ENCODE measurements at places on chromosomes 7 and 10.
A peak's percentile ranks its signal among the peaks of the same experiment; 100 is the strongest.

- DNase-seq: peak; percentile 67
These were observed 778 bp upstream of the TRIM8 start for GRCh38 chr10:102643336-102644065.

GRCh38 chr7:28328146-28328545 is 84.2 kb upstream of the CREB5 start:
- DNase-seq: no peak

- DNase-seq: no peak
These were observed 20.6 kb upstream of the SLC13A1 start for GRCh38 chr7:123220396-123220795.

DNA sequence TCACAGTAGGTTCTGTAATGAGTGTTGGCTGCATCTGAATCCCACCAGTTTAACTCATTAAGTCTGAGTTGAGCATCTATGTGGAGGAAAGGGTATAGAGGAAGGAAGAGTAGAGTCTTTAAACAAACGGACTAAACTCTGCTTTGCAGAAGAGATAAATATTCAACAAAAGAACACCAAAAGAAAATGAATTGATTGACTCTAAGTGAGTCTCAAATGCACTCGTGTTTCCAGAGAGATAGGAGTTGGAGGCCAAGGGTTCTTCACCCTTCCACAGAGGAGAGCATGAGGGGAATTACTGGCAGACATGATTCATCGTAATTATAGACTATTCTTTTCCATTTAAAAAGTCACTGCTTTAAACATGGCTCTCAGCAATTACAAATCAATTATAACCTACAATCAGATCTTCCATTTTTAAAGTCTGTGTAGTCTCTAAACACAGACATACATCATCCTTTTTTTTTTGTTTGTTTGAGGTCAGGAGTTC is 56.3 kb downstream of the PLPP4 start:
- no peak for DNase-seq

GRCh38 chr10:129962872-129963640 is 1.0 kb downstream of the EBF3 start:
- DNase-seq: peak; percentile 29

DNA sequence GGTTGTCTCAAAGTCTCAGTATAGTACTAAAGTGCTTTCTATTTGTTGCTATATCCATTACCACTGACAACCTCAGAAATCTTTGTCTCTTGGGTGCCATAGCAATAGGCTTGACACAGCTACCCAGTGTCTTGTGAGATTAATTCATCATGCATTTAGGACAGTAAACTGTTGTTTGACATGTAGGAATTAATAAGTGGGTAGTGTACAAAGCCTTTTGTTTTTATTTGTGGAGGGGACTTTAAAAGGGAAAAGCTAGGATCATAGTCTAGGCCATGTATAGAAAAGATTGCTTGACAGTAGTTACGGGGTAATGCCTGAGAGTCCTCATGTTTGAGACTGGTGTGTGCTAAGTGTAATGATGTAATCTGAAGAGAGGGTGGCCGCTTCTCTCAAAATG is 102.6 kb upstream of the AGR3 start:
- DNase-seq: no peak

Measured in activated CD4-positive, alpha-beta T cell treated with anti-CD3 and anti-CD28 coated beads for 48 hours (primary cell).